ENCODE measurements at places on chromosomes 2 and 18. TPM values are rescaled to one million over a fixed set of nuclear protein-coding genes. Genes with fewer than 3 reads are reported as not detected.

- no peaks in the 10 kb centered on the region for H3K36me3 ChIP-seq
These were observed 40.4 kb downstream of the KIDINS220 start for GRCh38 chr2:8796878-8797550.

GRCh38 chr18:10948421-10948820 lies 200.9 kb downstream of the PIEZO2 start:
- no peak for DNase-seq
- H3K4me3 ChIP-seq: no peak overlapping the region
- H3K27me3 ChIP-seq: no peaks in the 10 kb centered on the region
- no peak overlapping the region for H3K27ac ChIP-seq
- peaks cover 4% of the 10 kb centered on the region for H3K4me1 ChIP-seq

The FOXD4L1 gene
- total RNA-seq: not detected

DNA sequence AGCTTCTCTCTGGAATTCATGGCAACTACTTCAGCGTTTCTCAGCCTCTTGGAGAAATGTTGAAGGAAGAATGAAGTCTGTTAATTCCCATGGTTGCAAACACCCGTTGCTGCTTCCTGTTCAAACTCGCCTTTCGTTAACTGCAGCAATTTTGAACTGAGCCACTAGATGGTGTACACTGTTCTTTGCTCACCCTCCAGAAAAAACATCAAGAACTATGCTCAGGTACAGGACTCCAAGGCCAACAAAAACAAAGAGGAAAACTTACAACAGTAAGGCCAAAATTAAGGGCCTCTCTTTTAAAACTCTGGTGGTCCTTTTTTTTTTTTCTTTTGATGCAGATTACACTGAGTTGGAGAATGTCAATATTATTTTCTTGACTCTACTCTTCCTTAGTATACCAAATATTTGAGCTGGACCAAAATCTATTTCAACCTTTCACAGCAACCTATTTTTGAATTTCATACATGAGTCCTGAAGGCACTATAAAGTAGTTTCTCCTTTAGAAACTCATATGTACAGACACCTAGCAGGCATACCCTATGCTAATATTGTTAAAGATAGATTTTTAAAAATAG lies 58.2 kb downstream of the KLHL14 start:
- no peak overlapping the region for H3K27ac ChIP-seq
- no peaks in the 10 kb centered on the region for H3K36me3 ChIP-seq
- no peaks in the 10 kb centered on the region for H3K27me3 ChIP-seq
- no peaks in the 10 kb centered on the region for H3K4me1 ChIP-seq

- no peaks in the 10 kb centered on the region for H3K36me3 ChIP-seq
- no peak overlapping the region for H3K4me3 ChIP-seq
- H3K27me3 ChIP-seq: no peaks in the 10 kb centered on the region
These were observed 187.2 kb downstream of the TXNL1 start for GRCh38 chr18:56451188-56451587.

GRCh38 chr2:168499500-168499899 lies 43.4 kb downstream of the CERS6 start:
- no peaks in the 10 kb centered on the region for H3K4me1 ChIP-seq
- H3K4me3 ChIP-seq: no peak overlapping the region
- DNase-seq: no peak
- no peaks in the 10 kb centered on the region for H3K27me3 ChIP-seq

GRCh38 chr2:172964511-172965139 lies 111.0 kb upstream of the MAP3K20 start:
- no peak for DNase-seq
- no peak overlapping the region for H3K4me3 ChIP-seq
- H3K36me3 ChIP-seq: no peaks in the 10 kb centered on the region
- no peaks in the 10 kb centered on the region for H3K27me3 ChIP-seq
- H3K27ac ChIP-seq: no peak overlapping the region

DNA sequence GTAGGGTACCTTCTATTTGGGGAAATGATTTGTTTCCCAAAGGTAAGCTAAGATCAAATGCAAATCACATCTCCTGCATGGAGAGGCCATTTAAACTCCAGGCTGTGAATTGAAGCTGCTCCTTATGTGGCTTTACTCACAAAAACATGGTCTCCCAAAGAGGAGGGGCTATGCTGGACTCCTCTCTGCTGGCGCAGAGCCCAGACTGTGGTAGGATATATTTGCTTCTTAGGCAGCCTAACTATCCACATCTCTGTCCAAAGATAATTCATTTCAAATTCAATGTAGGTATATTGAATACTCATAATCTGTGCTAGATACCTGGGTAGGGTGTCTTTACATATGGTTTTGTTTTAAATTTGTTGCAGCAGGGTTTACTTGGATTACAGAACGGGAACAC lies 358.5 kb downstream of the ALK start:
- H3K27ac ChIP-seq: no peak overlapping the region
- H3K4me3 ChIP-seq: no peak overlapping the region
- H3K36me3 ChIP-seq: no peaks in the 10 kb centered on the region
- no peak for DNase-seq
- no peaks in the 10 kb centered on the region for H3K27me3 ChIP-seq
- H3K4me1 ChIP-seq: no peaks in the 10 kb centered on the region

- H3K4me1 ChIP-seq: no peaks in the 10 kb centered on the region
- H3K27ac ChIP-seq: no peak overlapping the region
- H3K4me3 ChIP-seq: no peak overlapping the region
- H3K27me3 ChIP-seq: no peaks in the 10 kb centered on the region
These were observed 127.4 kb upstream of the SLC8A1 start for GRCh38 chr2:40579247-40579646.

GRCh38 chr18:79809482-79810192 lies 11.9 kb downstream of the KCNG2 start:
- no peaks in the 10 kb centered on the region for H3K4me1 ChIP-seq
- H3K27me3 ChIP-seq: no peaks in the 10 kb centered on the region
- no peaks in the 10 kb centered on the region for H3K36me3 ChIP-seq
- no peak for DNase-seq
- H3K4me3 ChIP-seq: no peak overlapping the region
